ENCODE measurements at places on chromosomes 7 and 10. TPM values are rescaled to one million over a fixed set of nuclear protein-coding genes. Genes with fewer than 3 reads are reported as not detected.

DNA sequence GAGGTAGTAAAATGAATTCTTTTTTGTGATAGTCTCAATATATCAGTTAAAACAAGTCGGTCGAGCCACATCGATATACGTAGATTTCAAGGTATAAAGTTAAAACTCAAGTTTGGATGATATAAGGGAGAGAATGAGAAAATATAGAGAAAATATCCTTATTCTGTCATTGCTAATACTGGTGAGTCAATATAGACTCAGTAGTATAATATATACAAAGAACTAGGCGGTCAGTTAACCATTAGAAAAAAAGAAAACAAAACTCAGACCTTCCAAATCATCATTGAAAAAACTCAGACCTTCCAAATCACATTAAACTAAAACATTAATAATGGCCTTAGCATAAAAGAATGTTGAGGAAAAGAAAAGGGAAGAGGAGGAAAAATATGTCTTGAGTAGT lies 817.1 kb upstream of the IGFBP3 start:
- DNase-seq, result no peak

- DNase-seq, result peak; percentile 32
Observed at GRCh38 chr10:85986777-85987176, 379.8 kb downstream of the GRID1 start.

PRPS1L1 gene
- not detected for total RNA-seq

GIMAP6 gene
- 35.8 TPM for total RNA-seq

DNA sequence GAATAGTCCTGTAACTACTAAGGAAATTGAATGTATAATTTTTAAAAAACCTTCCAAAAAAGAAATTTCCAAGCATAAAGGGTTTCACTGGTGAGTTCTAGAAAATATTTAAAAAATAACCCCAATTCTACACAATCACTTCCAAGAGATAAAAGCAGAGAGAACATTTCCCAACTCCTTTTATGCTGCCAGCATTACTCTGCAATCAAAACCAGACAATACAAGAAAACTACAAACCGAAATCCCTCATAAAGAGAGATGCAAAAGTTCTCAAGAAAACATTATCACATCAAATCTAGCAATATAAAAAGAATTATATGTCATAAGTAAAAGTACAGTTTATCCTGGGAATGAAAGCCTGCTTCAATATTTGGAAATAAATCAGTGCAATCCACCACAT lies 84.8 kb downstream of the OAT start:
- no peak for DNase-seq

UNCX gene
- not detected for total RNA-seq

- no peak for DNase-seq
Observed at GRCh38 chr10:16999665-17000451, 129.8 kb downstream of the CUBN start.

- DNase-seq, result no peak
Observed at GRCh38 chr10:35425595-35425994, 89.3 kb downstream of the CCNY start.

DNA sequence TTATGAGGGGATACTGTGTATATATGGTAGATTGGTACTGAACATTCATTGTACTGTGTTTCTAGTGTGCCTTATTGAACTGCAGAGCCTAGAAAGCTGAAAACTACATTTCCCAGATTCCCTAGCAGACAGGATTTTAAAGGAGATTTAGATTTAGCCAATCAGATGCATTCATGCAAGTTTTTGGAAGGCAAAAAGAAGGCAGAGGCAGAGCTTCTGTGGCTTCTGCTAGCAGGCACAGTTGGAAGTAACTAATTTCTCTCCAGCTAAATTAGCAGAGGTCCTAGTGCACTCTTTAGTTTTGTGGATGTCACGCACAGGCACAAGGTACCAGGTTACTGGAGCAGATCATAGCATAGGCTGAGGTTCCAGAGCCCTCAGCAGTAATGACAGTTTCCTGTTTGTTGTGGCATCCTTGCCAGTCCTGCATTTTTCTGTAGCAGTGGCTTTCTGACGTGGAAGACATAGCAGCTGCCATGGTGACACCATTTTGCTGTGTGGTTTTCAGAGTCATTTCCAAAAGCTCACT lies 83.7 kb upstream of the CCDC71L start:
- peak; percentile 59 for DNase-seq

ZNF804B gene
- total RNA-seq, result not detected

DNA sequence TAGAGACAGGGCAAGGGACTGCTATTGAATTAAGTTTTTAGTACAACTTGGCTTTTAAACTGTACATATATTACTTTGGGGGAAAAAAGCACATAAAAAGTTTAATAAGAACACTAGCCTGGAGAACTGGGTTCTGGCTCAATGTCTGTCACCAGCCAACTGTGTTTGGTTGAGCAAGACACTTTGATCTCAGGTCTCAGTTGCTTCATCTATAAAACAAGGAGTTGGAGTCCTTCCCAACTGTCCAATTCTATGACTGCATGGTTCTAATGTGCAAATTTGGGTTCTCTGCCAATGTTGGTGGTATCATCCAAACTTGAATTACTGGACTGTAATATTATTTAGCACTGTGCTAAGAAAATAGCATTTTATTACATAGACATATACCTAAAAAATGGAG lies 50.3 kb downstream of the ATXN7L1 start:
- no peak for DNase-seq

DNA sequence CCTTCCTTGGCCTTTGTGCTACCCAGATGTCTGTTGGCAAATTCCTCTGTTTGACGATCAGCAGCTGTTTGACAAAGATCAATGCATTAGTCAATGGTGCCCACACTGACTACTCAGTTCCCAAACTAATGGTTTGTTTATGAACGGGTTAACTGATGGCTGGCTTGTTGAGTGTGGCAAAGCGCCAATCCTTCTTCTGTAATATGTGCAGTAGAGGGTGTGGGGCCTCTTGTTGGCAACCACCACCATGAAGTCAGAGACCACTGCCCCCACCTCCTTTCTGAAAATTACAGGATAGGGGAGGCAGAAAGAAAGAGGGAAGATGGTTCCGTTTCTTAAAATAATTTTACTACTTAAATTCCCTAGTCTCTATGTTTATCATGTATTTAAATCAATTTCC lies 2.6 kb upstream of the PLCE1 start:
- DNase-seq, result no peak

DNA sequence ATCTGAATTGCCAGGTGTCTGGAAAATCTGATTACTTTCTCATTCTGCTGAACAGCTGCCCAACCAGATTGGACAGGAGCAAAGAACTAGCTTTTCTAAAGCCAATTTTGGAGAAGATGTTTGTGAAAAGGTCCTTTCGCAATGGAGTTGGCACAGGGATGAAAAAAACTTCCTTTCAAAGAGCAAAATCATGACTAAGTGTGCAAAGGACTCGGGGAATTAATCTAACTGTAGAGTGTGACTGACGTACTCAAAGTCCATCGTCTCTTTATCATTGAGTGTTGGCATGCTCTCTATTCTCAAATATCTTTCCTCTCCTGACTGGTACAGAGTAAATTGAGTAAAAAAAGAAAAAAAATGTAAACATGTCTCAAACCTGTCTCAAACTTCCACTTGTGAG lies 3.3 kb downstream of the NPS start:
- DNase-seq, result no peak

GRCh38 chr10:17169803-17170202 lies 31.7 kb downstream of the TRDMT1 start:
- no peak for DNase-seq

- no peak for DNase-seq
Observed at GRCh38 chr10:5633166-5633749, 33.1 kb downstream of the ASB13 start.

DNA sequence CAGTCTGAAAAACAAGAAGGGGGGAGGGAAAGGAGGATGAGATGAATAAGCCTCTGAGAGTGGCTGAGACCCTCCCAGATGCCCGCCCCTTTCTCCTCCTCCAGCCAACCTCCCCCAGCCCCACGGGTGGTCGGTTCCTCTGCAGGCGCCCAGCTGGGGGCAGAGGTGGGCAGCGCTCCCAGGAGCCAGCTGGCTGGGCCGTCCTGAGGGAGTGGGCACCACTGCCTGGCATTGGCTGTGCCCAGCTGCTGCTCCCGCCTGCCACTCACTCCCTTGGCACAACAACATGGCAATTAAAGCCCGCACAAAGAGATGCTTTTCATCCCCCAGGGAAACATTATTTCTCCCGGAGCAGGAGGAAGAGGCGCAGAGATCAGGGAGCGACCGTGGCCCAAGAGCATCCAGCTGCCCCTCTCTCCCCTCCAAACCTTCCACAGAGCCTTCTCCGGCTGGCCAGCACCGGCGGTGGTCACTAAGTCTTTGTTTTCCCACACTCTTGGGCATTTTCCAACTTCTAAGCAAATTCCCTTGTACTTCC lies 107.2 kb downstream of the SPDYE5 start:
- DNase-seq, result no peak

PITX3 gene
- 0.54 TPM for total RNA-seq

- no peak for DNase-seq
Observed at GRCh38 chr7:35716038-35716803, 21.3 kb upstream of the HERPUD2 start.

DNA sequence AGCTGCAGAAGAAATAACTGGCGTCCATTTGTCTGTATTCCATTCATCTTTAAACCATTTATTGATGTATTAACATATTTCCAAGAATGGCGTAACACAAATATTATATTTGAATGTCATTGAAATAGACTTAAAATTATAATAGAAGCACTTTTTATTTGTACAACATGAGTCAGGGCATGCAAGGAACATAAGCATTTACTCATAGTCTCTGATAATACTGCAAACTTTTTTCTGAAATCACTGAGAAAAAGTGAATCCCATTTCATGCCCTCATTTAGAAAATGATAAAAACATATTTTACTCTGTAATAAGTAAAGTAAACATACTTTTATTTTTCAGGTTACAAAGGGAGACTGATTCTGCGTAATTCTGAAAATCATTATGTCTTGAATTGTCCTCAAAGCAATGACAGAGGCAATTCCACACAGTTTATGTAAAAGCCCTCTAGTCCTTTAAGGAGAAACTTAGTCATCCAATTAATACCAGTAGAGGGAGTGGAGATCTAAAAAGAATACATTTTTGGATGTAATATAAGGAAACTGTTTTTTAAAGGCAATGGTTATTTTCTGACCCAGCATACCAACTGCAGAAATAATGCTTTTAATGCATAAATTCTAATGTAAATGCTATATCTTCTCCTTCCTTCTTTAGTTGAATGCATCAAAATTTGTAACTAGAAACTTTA lies 58.1 kb downstream of the AGMO start:
- no peak for DNase-seq

GRCh38 chr7:4725850-4726450 lies 43.9 kb downstream of the FOXK1 start:
- DNase-seq, result no peak

CALML5 gene
- total RNA-seq, result not detected

GRCh38 chr10:104274762-104275721 lies 6.1 kb downstream of the GSTO2 start:
- peak; percentile 85 for DNase-seq

DNA sequence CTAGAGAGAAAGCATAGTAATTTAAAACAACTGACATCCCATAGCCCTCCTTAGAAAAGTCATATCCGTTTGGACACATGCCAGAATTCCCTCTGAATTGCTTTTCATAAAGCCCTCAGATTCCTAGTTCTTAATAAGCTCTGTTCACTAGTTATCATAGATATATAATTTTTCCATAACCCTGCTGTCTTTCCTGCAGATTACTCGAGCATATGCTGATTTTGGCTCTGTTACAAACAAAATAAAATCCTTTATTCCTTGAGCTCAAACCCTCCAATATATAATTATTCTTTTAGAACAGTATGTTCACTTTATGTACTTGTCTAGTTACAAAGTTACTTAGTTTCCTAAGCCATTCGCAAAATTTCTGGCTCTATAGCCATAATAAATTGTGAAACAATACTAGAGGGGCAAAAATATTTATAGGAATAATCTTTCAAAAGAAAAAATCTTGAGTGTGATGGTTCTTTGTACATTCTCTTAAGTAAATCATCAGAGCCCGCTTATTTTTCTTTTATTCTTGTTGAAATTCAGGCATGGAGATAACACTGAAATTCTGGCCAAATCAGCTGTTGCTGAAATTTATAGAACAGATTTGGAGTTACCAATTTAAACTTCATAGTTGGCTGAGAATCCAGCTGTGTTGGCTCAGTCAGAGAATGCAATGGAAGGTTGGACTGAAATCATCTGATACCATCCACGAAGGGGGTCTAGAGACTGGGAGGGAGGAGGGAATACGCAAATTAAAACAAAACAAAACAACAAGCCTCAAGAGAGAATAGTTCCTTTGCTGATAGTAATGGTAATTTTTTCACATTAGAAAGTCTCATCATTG lies 146.1 kb upstream of the TMEM196 start:
- no peak for DNase-seq

DLD gene
- 113 TPM for total RNA-seq

DNA sequence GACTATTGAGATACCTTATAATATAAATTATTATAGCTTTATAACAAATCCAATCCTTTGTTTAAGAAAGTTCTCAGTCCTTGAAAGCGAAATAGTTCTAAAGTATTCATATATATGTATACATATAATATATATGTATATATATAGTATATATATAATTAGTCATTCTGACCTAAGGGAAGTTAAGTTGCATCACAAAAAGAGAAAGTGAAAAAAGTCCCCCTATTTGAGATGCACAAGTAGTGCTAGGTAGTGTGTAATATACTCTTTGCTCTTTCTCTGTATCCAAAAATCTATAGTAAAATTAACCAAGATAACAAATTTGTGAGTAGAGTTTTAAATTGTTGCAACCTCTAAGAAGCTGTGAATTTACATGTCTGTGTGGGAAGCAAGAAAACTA lies 13.3 kb upstream of the IFIT1B start:
- DNase-seq, result no peak

MYH16 gene
- not detected for total RNA-seq

DNA sequence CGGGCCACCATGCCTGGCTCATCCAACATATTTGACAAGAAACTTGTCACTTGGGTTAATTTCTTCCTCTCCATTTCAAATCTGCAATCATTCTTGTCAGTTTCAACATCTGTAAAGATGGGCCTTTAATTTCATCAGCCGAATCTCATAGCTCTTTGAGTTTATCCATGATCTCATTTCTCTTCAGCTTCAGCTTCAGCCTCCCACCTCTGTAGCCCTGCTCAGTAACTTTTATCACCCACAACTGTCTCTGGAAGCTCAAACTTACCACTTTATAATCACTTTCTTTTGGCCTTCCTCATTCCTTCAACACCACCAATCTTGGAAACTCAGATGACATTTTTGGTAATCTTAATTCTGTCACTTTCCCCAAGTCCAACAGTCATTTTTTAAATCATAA lies 83.2 kb downstream of the CPED1 start:
- DNase-seq, result no peak

DNA sequence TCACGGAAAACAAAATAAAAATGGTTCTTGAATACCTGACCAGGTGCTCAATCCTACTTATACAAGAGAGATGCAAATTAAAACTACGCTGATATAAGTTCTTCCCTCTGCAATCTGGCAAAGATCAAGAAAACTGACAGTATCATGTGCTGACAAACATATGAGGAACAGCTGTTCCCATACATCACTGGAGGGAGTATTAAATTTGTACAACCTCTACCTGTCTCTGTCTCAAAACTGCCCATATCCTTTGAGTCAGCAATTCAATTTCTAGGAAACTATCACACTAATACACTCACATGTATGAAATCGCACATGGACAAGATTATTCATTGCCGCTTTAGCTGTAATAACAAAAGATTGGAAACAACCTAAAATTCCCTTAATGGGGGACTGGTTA lies 11.0 kb upstream of the IL6 start:
- DNase-seq, result no peak

EBLN1 gene
- total RNA-seq, result not detected

- no peak for DNase-seq
Observed at GRCh38 chr7:95861041-95861440, 88.7 kb downstream of the DYNC1I1 start.

CPA5 gene
- total RNA-seq, result 0.93 TPM

NKX1-2 gene
- total RNA-seq, result not detected

OSBPL3 gene
- 93.7 TPM for total RNA-seq

GRCh38 chr10:909831-910230 lies 21.7 kb downstream of the LARP4B start:
- no peak for DNase-seq

SUN3 gene
- not detected for total RNA-seq

All from activated CD4-positive, alpha-beta T cell treated with anti-CD3 and anti-CD28 coated beads, Interleukin-2, amount 10 ng/mL, durations not matched to agents 24 days and 14 days (primary cell).